ENCODE measurements at places on chromosomes 5 and 9.

GRCh38 chr5:150177721-150178120 lies 11.1 kb downstream of the CDX1 start:
- DNase-seq, result no peak

- DNase-seq, result peak; percentile 79
These were observed 25.3 kb upstream of the ENHO start for GRCh38 chr9:34547960-34548611.

- no peak for DNase-seq
These were observed 16.2 kb downstream of the OR2V2 start for GRCh38 chr5:181163487-181164075.

- DNase-seq, result no peak
These were observed 29.0 kb downstream of the ABLIM3 start for GRCh38 chr5:149170299-149170698.

DNA sequence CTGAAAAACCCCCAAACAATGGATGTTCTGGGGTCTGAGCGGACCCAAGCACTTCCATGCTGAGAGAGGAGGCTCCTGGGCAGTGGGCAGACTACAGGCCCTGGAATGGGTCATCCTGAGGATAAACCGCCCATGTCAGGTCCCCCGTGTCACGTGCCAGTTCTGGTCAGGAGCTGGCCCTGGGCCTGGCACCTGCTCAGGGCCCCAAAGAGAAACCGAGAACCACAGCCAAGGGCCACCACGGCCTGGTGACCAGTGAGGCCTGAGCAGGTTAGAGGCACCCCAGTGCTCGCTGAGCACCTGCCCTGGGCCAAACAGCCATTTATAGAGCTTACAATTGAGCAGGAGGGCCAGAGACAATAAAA lies 15.8 kb downstream of the LMAN2 start:
- DNase-seq, result no peak

GRCh38 chr9:114238891-114239875 lies 83.7 kb upstream of the ORM1 start:
- peak; percentile 57 for DNase-seq
